SJCRH30 (cell line): ENCODE measurements at places on chromosomes 1 and 21. TPM values are rescaled to one million over a fixed set of nuclear protein-coding genes. Genes with fewer than 3 reads are reported as not detected.

The BCAN gene
- 0.05 TPM in 1 of 2 replicates, not detected in the other for total RNA-seq

The SLAMF9 gene
- not detected in 2 replicates for total RNA-seq

The ALPL gene
- total RNA-seq = 0.63 and 0.84 TPM in 2 replicates

The ATP1A2 gene
- total RNA-seq = 40.2 and 44.2 TPM in 2 replicates

The KRTAP13-3 gene
- total RNA-seq = not detected in 2 replicates

The GCLM gene
- total RNA-seq = 6.3 and 7.2 TPM in 2 replicates

The TAS1R1 gene
- 0.14 and 0.20 TPM in 2 replicates for total RNA-seq

The FAM131C gene
- total RNA-seq = 0.10 TPM in 1 of 2 replicates, not detected in the other

The TMEM269 gene
- 0.05 and 0.06 TPM in 2 replicates for total RNA-seq
